Substantia nigra (tissue), 51 donors: ENCODE measurements at places on chromosomes 7 and 10.

- DNase-seq = no peak
Observed at GRCh38 chr7:33853361-33854062, 51.8 kb upstream of the BMPER start.

GRCh38 chr10:57987055-57987721 lies 280.5 kb downstream of the IPMK start:
- DNase-seq = no peak

GRCh38 chr10:11729790-11730315 lies 12.3 kb upstream of the ECHDC3 start:
- no peak for DNase-seq

DNA sequence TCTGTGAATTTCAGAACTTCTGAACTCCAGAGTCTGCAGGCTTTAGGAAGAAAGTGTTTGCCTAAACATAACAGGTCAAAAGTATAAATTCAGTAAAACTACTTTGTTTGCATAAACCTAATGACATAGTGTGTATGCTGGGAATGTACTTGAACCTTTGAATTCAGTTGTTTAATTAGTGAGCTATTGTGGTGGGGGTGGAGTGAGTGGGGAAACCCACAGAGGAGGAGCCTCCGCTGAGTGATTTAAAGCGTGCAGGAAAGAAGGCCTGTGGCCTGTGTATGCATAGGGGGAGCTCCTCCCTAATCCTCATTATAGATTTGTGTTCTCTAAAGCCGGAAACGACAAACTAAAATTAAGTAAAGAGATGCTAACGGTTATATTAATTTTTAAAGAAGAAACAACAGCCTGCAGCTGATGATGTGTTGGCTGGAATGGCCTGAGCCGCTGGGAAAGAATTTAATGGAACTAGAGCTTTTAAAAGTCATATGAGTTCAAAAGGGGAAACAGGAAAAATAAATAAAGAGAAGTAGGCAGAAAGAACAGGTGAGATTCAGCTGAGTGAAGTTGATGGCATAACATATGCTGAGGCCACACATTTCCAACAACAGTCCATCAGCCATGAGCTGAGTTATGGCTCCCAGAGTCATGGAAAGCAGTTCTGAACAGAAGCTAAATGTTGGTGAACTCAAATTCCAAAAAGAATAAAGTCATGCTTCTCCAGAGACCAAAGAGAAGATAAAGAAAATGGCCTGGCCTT lies 595.0 kb downstream of the GRM8 start:
- no peak for DNase-seq

DNA sequence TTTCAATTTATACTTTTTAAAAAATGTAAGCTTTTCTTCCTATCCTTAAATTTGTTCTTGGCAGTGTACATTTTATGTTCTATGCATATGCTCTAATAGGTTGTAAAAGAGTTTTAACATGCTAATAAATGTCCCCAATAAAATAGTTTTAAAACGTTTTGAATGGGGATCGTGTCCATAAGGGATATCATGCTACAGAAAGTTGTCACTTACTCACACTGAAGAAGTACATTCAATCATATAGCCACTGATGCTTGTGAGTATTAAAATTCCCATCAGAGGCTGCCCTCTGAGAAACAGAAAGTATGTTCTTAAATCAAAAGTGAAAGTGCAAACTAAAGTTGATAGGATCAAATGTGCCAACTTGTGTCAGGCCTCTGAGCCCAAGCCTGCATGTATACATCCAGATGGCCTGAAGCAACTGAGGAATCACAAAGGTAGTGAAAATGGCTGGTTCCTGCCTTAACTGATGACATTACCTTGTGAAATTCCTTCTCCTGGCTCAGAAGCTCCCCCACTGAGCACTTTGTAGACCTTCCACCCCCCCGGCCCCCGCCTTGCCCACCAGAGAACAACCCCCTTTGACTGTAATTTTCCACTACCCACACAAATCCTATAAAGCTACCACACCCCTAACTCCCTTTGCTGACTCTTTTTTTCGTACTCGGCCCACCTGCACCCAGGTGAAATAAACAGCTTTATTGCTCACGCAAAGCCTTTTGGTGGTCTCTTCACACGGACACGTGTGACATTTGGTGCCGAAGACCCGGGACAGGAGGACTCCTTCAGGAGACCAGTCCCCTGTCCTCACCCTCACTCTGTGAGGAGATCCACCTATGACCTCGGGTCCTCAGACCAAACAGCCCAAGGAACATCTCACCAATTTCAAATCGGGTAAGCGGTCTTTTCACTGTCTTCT lies 877 bp upstream of the NOD1 start:
- DNase-seq = no peak

DNA sequence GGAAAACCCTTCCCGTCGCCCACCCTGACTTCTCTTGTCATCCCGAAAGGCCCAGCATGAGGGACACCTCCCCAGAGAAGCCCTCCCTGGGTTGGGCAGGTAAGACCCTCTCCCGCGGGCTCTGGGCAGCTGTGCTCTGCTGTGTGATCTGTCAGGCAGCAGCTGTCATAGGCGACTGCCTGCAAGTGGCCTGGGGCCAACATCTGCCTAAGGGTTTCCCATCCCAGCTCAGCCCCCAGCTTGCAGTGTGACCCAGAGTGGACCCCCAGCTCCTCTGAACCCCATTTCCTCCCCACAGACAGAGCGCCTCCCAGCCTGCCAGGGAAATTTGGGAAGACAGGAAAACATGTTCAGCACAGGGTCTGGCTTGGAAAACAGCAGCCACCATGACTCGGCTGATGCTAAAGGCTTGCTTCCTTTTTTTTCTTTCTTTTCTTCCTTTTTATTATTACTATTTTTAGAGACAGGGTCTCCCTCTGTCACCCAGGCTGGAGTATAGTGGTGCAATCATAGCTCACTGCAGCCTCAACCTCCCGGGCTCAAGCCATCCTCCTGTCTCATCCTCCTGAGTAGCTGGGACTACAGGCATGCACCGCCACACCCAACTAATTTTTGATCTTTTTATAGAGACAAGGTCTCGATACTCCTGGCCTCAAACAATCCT lies 18.3 kb upstream of the TNRC18 start:
- DNase-seq = no peak

DNA sequence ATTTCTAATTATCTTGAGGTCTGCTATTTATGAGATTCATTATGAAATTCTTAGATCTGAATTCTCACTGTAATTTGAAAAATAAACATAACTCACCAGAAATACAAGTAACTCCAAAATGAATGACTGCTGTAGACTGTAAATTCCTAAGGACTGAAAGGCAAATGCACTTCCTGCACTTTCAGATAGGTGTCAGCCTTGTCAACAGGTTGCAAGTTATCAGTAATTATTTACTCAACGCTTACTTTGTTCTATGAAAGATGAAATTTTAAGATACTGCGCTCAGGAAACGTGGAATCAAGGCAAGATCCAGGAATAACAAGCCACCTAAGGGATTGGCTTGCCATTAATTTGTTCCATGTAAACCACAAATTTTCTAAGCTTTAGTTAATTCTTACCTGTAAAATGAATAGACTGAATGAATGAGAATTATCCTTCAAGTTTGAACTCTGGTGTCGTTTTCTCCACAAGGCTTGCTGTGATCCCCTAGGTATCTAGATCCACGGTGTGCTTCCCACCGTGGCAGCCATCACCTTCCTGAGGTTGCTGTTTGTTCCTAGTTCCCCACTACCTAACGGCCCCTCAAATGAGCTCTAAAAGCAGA lies 12.6 kb downstream of the DHX32 start:
- DNase-seq = no peak

DNA sequence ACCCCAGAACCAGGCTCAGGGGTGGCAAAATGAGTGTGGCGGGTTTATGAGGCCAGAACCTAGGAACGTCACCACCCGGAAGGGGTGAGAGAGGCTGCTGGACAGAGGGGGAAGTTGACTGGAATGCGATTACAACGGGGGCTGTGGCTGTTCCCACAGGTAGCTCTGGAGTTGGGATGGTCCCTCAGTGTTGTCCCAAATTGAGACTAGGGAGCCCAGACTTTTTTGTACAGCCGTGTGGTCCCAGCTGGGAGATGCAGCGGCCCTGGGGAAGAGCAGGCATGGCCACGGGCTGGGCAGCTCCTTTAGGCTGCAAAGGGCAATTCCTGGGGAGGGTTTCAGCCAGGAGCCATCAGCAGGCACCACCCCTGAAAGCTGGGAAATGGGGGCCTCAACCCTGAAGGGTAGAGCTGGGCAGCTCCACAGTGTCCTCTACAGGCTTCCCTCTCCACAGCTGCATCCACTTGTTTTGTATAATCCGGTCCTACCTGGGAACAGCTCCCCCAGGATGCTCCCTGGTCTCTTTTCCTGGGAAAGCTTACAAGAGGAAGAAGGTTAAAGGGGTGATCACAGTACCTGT lies 11.0 kb upstream of the GDF10 start:
- DNase-seq = no peak

GRCh38 chr7:134992626-134993179 lies 6.4 kb downstream of the AGBL3 start:
- no peak for DNase-seq

DNA sequence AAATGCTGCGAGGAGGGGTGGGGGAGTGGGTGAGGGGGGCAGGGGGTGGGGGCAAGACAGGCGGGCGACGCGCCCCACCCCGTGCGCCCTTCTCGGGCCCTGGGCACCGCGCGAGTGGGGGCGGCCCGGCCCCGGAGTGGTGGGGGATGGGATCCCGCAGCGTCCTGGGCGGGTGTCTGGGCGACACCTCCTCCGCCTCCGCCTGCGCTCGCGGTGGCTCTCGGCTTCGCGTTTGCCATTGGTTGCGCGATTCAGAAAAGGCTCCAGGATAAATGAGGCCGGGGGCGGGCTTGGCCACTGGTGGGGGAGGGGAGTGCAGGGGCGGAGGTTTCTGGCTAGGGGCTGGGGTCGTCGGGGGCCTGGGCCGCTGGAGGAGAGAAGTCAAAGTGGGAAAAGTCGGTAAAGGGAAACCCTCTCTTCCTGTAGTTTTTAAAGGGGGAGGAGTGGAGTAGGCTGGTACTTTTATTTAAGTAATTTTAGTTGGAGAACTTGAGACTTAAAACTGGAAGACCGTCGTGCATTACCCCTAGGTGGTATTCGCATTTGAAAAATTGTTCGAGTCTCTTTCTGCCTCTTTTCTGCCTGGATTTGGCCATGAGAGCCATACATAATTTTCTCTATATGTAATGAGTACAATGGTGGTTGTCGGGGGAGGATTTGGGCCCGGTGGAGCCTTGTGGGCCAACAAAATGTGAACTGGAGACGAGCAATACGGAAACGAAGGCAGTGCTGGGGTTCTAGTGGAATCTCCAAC lies 992 bp upstream of the IGF2BP3 start:
- no peak for DNase-seq

- DNase-seq = no peak
Observed at GRCh38 chr10:28666751-28667467, 10.4 kb upstream of the BAMBI start.

DNA sequence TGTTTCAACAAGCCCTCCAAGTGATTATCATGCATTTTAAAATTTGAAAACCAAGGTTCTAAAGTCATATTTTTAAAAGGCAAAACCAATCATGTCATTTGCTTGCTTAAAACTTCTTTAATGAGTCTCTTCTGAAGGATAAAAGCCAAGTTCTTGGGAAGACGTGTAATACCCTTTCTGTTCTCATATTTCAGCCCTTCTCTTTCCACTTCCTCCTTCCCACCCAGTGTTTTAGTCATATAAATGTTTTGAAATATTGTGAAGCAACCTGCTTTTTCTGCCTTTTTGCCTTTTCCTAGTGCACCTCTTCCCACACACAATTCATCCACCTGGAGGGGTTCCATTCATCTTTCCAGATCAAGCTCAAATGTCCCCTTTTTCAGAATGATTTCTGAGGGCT lies 211.1 kb upstream of the LRRTM3 start:
- DNase-seq = no peak

GRCh38 chr7:86925221-86925620 lies 134.2 kb downstream of the ELAPOR2 start:
- no peak for DNase-seq

DNA sequence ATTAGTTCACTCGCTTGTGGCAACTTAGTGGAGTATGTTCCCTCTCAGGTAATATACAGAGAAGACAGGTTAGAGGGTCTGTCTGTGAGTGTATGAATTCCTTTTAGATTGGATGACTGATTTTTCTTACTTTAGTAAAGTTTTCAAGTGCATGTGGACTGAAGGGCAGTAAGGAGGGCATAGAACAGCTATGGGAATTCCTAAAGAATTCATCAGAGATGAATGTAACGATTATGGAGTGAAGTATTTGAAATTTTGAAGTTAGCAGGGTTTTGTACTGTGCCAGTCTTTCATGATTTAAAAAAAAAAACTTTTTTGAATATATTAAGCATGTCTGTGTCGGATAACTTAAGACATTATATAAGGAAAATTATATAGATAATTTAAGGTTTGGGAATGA lies 15.5 kb downstream of the MAPK8 start:
- no peak for DNase-seq

DNA sequence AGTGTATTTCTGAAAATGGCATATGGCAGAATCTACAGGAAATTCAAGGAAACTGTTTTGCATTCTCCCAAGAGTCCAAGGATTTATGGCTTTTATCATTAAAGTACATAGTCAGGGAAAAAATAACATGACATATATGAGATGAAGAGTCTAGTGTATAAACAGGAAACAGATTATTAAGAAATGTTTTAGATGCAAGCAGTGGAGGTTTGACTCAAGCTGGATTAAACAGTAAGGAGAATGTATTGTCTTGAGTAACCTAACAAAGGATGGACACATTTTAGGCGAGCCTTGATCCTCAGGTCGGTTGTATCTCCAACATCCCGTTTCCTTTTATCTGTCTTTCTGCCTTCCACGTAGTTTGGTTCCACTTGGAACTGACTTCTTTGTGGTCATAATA lies 17.9 kb downstream of the OR6B1 start:
- no peak for DNase-seq

GRCh38 chr7:24233386-24233785 lies 50.6 kb upstream of the NPY start:
- DNase-seq = no peak

DNA sequence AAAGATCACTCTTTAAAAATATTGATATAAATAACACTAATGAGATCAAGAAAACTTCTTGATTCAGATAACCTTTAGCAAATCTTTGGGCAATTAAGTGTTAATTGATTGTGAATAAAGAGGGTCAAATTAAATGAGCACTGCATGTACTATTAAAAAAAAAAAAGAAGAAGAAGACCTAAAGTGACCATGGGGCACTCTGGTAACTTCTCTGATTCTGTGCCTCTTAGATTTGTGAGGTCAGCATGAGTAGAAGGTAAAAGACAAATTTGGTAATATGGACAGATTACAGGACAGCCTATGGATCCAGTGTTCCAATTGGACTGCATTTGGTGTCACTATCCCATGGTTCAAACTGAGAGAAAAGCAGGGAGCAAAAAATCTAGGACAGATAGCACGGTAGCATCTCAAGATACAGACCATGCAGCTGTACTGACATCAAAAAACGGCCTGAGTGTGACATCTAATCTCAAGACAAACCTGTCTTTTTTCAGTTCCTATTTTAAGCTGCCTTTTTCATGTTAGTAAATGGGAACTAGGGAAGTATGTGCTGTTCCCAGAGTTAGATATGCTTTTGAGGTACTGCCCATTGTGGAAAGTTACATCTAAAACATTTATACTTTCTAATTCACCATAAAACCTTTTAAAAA lies 128.0 kb downstream of the KCND2 start:
- no peak for DNase-seq

DNA sequence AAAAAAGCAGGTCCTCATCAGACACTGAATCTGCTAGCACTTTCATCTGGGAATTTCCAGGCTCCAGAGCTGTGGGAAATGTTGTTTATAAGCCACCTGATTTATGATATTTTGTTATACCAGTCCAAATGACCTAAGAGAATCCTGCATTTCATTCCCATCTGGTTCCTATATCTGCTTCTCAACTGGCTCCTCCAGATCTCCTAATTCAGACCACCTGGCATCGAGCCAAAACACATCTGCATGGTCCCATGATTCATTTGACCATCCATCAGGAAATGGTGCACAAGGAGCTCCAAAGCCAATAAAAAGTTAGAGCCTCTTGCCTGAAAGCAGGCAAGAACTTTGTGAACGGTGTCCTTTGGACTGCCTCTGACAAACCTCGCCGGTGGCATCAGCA lies 108.9 kb downstream of the IPMK start:
- no peak for DNase-seq
